ENCODE measurements at places on chromosomes 4 and X.

- no peak overlapping the region for H3K27ac ChIP-seq
- no peaks in the 10 kb centered on the region for H3K27me3 ChIP-seq
- no peaks in the 10 kb centered on the region for H3K36me3 ChIP-seq
- H3K4me3 ChIP-seq: no peak overlapping the region
Measured at GRCh38 chr4:117495802-117496201, 410.4 kb upstream of the TRAM1L1 start.

- no peak for DNase-seq
- peaks cover 5% of the 10 kb centered on the region for H3K27me3 ChIP-seq
- H3K27ac ChIP-seq: peak overlapping the region; percentile 29
- no peak overlapping the region for H3K4me3 ChIP-seq
- H3K4me1 ChIP-seq: peaks cover 12% of the 10 kb centered on the region
Measured at GRCh38 chrX:49910344-49910743, 12.1 kb upstream of the CLCN5 start.

- no peaks in the 10 kb centered on the region for H3K27me3 ChIP-seq
- no peaks in the 10 kb centered on the region for H3K4me1 ChIP-seq
- no peak overlapping the region for H3K4me3 ChIP-seq
- H3K36me3 ChIP-seq: no peaks in the 10 kb centered on the region
Measured at GRCh38 chrX:113726466-113726865, 857.4 kb upstream of the HTR2C start.

- H3K36me3 ChIP-seq: no peaks in the 10 kb centered on the region
- no peaks in the 10 kb centered on the region for H3K4me1 ChIP-seq
- no peak overlapping the region for H3K27ac ChIP-seq
- no peak for DNase-seq
Measured at GRCh38 chrX:68273887-68274286, 159.4 kb downstream of the OPHN1 start.

- no peak overlapping the region for H3K27ac ChIP-seq
- DNase-seq: no peak
- no peaks in the 10 kb centered on the region for H3K36me3 ChIP-seq
- H3K4me1 ChIP-seq: no peaks in the 10 kb centered on the region
- no peak overlapping the region for H3K4me3 ChIP-seq
Measured at GRCh38 chr4:24433515-24434214, 150.7 kb downstream of the DHX15 start.

- no peak overlapping the region for H3K4me3 ChIP-seq
- peaks cover 2% of the 10 kb centered on the region for H3K36me3 ChIP-seq
Measured at GRCh38 chrX:107823456-107823855, 2.2 kb upstream of the MID2 start.

DNA sequence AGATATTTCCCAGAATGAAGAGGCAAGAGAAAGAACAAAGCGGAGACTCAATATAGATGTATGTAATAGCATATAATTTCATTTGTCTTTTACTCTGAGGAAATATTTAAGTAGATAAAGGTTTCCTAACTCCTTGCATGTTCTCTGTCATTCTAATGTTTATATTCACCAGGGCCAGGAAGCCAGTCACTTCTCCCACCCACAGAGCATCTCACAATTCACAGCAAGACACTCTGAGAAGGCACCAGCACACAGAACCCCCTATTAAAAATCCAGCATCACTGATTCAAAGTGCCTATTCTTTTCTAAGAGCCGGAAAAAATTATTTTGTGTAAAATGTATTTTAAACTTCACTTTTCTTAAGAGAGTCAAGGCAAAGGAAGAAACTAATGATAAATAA, 927.1 kb downstream of the C4orf33 start:
- H3K4me1 ChIP-seq: no peaks in the 10 kb centered on the region
- H3K36me3 ChIP-seq: no peaks in the 10 kb centered on the region
- no peak overlapping the region for H3K27ac ChIP-seq
- no peak for DNase-seq
- H3K4me3 ChIP-seq: no peak overlapping the region

DNA sequence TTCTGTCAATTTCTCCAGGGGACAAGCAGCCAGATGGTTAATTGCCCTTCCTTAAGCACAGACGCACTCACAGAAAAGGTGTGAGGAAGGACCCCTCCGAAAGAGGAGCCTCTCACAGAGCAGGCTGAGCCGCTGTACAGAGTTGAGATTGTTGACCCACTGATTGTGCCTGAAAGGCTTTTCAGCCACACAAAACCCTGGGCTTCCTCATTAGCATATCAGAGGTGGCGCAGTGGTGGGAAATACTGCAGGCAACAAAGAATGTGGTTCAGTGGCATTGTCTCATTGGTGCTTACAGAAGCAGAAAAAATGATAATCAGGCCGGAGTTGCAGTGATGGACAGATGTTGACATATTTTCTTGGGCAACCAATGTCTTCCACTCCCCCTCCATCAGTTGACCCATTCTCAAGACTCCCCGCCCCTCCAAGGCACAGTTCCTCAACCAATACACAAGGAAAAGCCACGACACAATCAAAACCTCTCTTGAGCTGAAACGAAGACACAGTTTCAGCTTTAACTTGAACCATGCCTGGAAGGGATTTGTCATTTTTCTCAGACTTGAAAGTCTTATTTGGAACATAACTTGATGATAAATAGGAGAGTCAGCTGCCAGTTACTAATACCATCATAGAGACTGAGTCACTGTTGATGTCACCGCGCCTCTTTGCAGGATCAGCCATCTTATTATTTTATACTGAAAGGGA, 53.1 kb downstream of the ATXN3L start:
- no peaks in the 10 kb centered on the region for H3K27me3 ChIP-seq
- no peak for DNase-seq
- H3K27ac ChIP-seq: no peak overlapping the region
- no peak overlapping the region for H3K4me3 ChIP-seq
- no peaks in the 10 kb centered on the region for H3K36me3 ChIP-seq

DNA sequence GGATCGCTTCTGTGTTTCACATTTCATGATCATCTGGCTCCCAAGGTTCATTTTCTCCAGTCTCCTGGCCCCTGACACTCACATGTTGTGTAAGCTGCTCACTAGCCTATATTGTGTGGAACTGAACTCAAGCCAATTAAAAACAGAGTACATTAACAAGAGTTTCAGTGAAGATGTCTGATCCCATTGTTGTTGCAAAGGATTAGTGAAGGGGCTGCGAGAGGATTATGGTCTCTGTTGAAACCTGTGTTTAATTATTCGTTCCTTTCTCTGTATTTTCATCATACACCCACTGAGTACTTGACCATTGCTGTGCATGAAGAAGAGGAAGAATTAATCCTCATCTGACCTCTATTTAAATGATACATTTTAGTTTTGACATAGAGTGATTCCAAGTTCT, 54.7 kb downstream of the AFF2 start:
- H3K4me3 ChIP-seq: no peak overlapping the region
- no peaks in the 10 kb centered on the region for H3K4me1 ChIP-seq
- DNase-seq: no peak
- H3K36me3 ChIP-seq: no peaks in the 10 kb centered on the region

DNA sequence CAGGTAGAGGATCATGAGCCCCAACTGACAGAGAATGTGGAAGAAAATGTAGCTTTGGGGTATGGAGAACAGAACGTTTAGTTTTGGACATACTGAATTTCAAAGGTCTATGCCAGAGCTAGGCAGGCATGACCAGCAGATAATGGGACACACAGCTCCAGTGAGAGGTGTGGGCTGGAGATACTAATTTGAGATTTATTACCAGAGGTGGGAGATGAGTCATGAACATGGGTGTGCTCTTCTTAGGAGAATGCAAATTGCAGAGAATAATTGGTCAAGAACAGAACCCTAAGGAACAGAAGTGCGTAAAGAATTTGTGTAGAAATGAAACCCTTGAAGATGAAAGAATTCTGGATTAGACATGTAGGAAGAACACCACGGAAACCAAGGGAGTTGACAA, 125.2 kb downstream of the PACRGL start:
- no peak overlapping the region for H3K27ac ChIP-seq
- no peaks in the 10 kb centered on the region for H3K4me1 ChIP-seq
- no peaks in the 10 kb centered on the region for H3K27me3 ChIP-seq
- no peak for DNase-seq

DNA sequence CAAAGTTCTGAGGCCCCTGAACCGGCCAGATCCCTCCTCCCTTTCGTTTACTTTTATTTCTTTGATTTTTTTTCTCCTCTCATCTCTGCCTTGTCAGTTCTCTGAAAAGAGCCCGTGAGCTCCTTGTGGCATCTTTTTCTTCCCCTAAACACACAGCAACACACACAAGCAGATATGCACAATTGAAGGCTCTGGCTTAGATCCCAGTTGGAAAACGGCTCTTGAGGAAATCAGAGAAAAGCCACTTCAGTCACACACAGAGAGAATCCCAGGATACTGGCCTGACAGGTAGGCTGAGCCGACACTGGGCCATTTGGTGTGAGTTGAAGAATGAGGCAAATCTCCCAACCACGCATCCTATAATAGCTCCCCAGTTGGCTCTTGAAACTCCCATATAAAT, 12.9 kb downstream of the DIPK2B start:
- H3K27me3 ChIP-seq: no peaks in the 10 kb centered on the region
- no peaks in the 10 kb centered on the region for H3K36me3 ChIP-seq
- no peak for DNase-seq
- peak overlapping the region; percentile 75 for H3K27ac ChIP-seq
- H3K4me3 ChIP-seq: peak overlapping the region; percentile 90
- peaks cover 5% of the 10 kb centered on the region for H3K4me1 ChIP-seq

DNA sequence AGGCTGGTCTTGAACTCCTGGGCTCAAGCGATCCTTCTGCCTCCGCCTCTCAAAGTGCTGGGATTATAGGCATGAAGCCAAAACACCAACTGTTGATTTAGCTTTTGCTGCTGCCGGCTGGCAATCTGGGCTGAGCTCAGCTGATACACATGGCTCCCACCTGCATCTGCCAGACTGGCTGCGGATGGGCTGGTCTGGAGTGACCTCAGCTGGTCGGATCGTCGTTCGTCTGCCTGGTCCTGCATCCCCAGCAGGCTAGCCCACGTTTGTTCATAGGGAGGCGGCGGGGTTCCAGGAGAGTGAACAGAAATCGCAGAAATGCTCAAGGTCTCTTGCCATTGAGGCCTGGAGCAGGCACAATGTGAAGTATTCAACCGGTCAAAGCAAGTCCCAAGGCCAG, 74.4 kb upstream of the DDX3X start:
- H3K4me3 ChIP-seq: no peak overlapping the region
- no peaks in the 10 kb centered on the region for H3K36me3 ChIP-seq
- no peaks in the 10 kb centered on the region for H3K27me3 ChIP-seq
- no peaks in the 10 kb centered on the region for H3K4me1 ChIP-seq
- DNase-seq: no peak

DNA sequence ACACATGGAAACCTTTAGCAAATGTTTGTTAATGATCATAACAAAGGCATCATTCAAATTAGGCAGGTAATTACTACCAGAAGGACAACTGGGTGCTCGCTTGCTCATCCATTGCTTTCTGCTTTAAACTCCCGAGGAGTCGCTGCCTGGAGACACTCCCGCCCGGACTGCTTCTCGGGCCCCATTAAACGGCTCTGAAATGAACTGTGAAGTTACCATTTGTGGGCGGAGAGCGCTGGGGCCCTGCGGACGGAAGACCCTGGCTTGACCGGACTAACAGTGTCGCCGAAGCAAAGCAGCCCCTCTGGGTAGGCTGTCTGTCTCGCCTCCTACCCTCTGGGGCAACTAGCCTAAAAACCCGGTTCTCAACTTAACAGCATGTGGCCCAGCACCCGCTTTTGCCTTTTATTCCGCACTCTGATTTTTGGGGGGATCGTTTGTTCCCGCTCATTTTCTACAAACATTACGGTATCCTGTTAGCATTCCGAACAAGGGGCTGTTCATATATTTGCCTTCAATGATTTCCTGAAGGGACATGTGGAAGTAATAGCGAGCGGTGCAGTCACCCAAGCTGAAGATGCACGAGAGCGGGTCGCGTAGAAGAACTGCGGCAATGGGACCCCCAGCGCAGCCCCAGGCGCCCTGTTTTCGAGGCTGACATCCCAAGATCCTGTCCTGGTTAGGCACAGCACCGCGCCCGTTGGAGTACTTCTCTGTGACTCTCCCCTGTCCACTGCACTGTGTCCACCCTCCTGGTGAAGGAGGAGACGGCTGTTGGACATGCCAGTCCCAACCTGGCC, 1.6 kb upstream of the PDGFRA start:
- peaks cover 97% of the 10 kb centered on the region for H3K27me3 ChIP-seq
- H3K4me3 ChIP-seq: peak overlapping the region; percentile 81
- DNase-seq: no peak
- H3K4me1 ChIP-seq: peaks cover 25% of the 10 kb centered on the region
- H3K36me3 ChIP-seq: peaks cover 10% of the 10 kb centered on the region

- no peak for DNase-seq
- H3K4me1 ChIP-seq: peaks cover 2% of the 10 kb centered on the region
- H3K27me3 ChIP-seq: no peaks in the 10 kb centered on the region
Measured at GRCh38 chrX:41895826-41896225, 27.5 kb downstream of the CASK start.

DNA sequence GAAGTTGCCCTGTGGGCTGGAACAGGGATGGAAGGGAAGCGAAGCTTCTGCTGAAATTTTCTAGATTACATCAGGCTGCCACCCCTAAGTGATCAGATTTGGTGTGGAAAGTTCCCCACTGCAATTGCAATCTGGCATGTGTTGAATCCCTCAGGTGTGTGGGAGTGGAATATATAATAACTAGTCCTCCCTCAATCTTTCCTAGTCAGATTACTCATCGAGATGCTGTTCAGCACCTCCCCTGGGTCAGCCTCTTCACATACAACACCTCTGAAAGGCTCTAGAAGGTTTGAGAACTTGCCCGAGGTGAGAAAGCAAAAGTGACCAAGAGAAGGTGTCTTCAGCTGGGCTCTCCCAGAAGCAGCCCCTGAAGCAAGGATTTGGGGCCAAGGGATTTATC, 336.8 kb downstream of the BCOR start:
- no peaks in the 10 kb centered on the region for H3K36me3 ChIP-seq
- DNase-seq: no peak
- H3K4me3 ChIP-seq: no peak overlapping the region
- peaks cover 8% of the 10 kb centered on the region for H3K4me1 ChIP-seq
- H3K27ac ChIP-seq: no peak overlapping the region
- no peaks in the 10 kb centered on the region for H3K27me3 ChIP-seq

- H3K27me3 ChIP-seq: no peaks in the 10 kb centered on the region
- DNase-seq: peak; percentile 26
- H3K4me3 ChIP-seq: no peak overlapping the region
- H3K4me1 ChIP-seq: peaks cover 5% of the 10 kb centered on the region
- H3K27ac ChIP-seq: no peak overlapping the region
Measured at GRCh38 chrX:12901486-12901885, 4.9 kb upstream of the TLR8 start.

DNA sequence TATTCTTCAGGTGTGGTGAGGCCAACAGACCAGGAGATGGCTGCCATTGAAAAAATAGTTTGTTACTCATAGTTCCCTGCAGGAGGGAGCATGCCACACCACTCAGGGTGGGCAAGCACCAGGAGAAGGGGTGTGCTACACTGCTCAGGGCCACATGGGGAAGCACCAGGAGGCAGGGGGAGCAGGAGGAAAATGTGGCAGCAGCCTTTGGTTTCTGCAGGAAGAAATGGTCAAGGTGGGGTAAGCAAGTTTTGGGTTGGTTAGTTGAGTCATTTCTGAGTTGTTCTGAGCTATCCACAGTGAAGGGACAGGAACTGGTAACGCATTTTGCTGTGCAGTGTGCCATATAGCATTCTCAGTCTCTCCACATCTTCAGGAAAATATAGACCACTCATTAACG, 23.8 kb downstream of the FGFBP1 start:
- no peaks in the 10 kb centered on the region for H3K36me3 ChIP-seq
- no peak for DNase-seq
- H3K27ac ChIP-seq: no peak overlapping the region
- no peaks in the 10 kb centered on the region for H3K4me1 ChIP-seq
- peaks cover 54% of the 10 kb centered on the region for H3K27me3 ChIP-seq
